GM19239 (cell line): ENCODE measurements at places on chromosomes 1 and 21.

- DNase-seq = no peak
These were observed 45.3 kb downstream of the PKP1 start for GRCh38 chr1:201328576-201328975.

GRCh38 chr1:38038861-38039260 is 7.7 kb downstream of the POU3F1 start:
- DNase-seq = no peak

- DNase-seq = no peak
These were observed 627.4 kb downstream of the LMO4 start for GRCh38 chr1:87956072-87956471.

- DNase-seq = no peak
These were observed 6.4 kb downstream of the GFI1 start for GRCh38 chr1:92480200-92480812.

DNA sequence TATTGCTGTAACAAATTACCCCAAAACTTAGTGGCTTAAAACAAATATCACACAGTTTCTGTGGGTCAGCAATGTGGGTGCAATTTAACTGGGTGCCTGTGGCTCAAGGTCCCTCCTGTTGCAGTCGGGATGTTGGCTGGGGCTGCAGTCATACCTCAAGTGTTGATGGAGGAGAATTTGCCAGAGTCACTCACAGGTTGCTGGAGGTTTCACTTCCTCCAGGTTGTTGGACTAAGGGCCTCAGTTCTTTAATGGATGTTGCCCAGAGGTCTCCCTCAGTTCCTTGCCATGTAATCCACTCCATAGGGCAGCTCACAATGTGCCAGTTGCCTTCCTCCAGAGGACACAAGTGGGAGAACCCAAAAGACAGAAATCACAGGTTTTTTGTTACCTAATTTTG is 2.5 kb upstream of the TAF13 start:
- DNase-seq = no peak

DNA sequence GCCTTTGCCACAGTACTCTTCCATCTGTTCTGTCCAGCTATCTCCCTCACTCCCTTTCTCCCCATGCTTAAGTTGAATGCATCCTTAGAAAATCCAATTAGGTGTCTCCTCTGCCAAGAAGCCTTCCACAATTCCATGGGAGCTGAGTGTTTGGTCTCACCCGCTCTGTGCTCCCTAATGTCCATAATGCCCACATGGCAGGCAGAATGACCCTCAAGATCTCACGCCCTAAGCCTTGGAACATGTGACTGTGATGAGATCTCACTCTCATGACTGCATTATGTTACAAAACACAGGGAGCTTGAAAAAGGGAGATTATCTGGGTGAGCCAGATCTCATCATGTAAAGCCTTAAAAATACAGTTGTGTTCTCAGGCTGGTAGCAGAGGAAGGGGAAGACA is 229.4 kb downstream of the OMA1 start:
- no peak for DNase-seq

GRCh38 chr1:204725821-204726448 is 40.4 kb upstream of the LRRN2 start:
- no peak for DNase-seq

DNA sequence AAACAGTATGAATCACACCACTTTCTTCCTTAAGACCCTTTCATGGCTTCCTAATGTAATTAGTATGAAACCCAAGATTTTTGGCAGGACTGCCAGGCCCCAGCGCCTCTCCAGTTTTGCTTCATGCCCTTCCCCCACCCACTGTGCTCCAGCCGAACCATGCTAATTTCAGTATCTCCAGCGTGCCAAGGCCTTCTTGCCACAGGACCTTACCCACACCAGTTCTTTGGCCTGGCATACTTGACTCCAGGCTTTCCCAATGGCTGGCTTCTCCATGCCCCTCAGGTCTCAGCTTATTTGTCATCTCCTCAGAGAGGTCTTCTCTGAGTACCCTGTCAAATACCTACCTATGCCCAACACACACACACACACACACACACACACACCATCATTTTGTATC is 38.5 kb downstream of the ACP6 start:
- no peak for DNase-seq
